ENCODE measurements at places on chromosomes 13 and 19.

GRCh38 chr19:4368128-4368820 lies 24.9 kb downstream of the MPND start:
- DNase-seq, result no peak

- no peak for DNase-seq
These were observed 21.3 kb downstream of the ANKRD10 start for GRCh38 chr13:110893571-110893970.

DNA sequence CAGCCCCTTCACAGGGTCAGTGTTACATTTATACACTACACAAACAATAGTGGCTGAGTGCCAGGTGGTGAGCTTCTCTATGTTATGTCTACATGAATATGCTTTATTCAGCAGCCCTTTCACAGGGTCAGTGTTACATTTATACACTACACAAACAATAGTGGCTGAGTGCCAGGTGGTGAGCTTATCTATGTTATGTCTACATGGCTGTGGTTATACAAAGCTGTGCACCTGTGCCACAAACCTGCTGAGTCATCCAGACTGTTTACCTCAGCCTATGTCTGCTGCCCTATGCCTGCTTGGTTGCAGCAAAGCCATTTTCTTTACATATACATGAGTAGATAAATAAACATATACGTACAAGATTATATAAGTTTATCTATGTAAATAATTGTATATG lies 76.5 kb downstream of the ZNF726 start:
- peak; percentile 59 for DNase-seq

DNA sequence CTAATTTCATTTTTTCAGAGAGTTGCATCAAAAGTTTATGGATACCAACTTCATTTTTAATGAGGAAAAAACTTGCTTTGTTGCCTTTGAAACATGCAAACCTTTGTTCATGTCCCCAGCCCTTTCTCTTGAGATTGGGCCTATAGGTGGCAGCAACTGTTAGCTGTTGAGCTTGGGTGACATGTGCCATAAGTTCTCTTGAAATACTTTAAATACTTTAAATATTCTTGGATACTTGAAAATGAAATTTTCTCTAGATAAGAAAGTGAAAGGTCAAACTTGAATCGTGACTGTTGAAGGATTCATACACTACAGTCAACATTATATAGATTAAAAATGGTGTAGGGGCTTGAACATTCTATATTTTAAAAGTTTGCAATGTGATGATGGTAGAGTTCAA lies 294.9 kb downstream of the NDFIP2 start:
- peak; percentile 49 for DNase-seq

GRCh38 chr19:1904860-1905109 lies 414 bp upstream of the ADAT3 start:
- no peak for DNase-seq

DNA sequence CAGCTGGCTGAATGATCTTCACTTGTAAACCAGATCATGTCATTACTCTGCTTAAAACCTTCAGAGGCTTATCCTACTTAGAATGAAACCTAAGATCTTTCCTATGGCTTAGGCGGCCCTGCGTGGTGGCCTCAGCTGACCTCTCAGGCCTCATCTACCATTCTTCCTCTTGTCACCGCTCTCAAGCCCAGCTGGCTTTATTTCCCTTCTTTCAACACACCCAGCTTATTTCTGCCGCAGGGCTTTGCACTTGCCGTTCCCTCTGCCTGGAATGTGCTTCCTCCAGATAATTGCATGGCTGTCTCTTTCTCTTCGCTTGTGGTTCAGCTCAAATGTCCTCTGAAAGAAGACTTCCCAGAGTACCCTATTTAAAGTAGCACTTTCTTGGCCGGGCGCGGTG lies 3.6 kb upstream of the ASF1B start:
- DNase-seq, result no peak

- no peak for DNase-seq
These were observed 94.5 kb upstream of the TM9SF2 start for GRCh38 chr13:99406799-99407201.
